ENCODE measurements at places on chromosomes 13 and 19. TPM values are rescaled to one million over a fixed set of nuclear protein-coding genes. Genes with fewer than 3 reads are reported as not detected.

MAST1 gene
- 2.6 TPM for total RNA-seq

OR7C2 gene
- not detected for total RNA-seq

SULT2B1 gene
- not detected for total RNA-seq

C19orf73 gene
- total RNA-seq, result 2.0 TPM

ZNF526 gene
- total RNA-seq, result 25.4 TPM

EID2 gene
- 17.5 TPM for total RNA-seq

UBE2M gene
- 123 TPM for total RNA-seq

ZNF296 gene
- total RNA-seq, result 5.3 TPM

GRCh38 chr19:39318071-39318470 is 2.6 kb downstream of the LRFN1 start:
- peaks cover 45% of the 10 kb centered on the region for H3K27me3 ChIP-seq
- peaks cover 18% of the 10 kb centered on the region for H3K4me1 ChIP-seq
- H3K36me3 ChIP-seq, result peaks cover 29% of the 10 kb centered on the region
- H3K27ac ChIP-seq, result no peak overlapping the region
- H3K4me3 ChIP-seq, result no peak overlapping the region
- no peak for DNase-seq

DNA sequence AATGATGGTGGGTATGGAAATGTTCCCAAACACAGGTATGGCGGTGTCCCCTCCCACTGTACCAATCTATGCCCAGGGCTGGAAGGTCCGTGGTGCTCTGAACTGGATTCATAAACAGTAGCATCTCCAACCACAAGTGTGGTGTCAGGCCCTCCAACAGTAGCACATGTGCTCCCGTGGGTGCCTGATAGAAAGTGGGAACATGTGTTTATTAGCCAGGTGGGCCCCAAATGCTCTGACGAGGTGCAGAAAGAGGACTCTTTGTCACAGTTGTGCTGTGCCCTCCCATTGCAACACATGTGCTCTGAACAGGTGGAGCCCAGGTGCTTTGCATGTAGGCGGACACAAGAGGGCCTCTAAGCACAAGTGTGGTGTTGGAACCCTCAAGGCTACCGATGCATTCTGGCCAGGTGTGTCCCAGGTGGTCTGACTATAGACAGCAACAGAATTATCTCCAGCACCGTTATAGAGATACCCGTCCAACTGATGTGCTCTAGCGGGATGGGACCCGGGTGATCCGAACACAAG is 75.4 kb upstream of the ZNF30 start:
- peak; percentile 40 for DNase-seq
- no peaks in the 10 kb centered on the region for H3K36me3 ChIP-seq
- H3K4me1 ChIP-seq, result no peaks in the 10 kb centered on the region

DNA sequence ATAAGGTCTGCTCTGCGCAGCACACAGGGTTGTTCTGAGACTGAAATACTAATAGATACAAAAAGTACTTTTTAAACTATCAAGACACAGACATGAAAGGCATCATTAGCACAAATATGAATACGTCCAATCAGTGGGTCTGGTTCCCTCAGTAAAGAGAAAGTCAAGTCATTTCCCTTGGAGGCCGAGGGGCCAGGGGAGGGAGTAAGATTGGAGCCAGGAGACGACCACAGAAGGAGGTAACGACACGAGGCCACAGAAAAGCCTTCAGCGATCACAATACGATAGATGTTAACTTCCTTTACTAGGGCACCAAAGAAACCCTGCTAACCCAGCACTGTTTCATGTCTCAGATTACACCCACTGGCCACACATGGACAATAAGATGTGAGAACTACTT is 5.3 kb downstream of the CARS2 start:
- DNase-seq, result no peak
- H3K27ac ChIP-seq, result no peak overlapping the region
- H3K27me3 ChIP-seq, result no peaks in the 10 kb centered on the region
- H3K4me1 ChIP-seq, result no peaks in the 10 kb centered on the region
- H3K36me3 ChIP-seq, result no peaks in the 10 kb centered on the region

GRCh38 chr13:100231176-100231575 is 142.3 kb downstream of the PCCA start:
- no peaks in the 10 kb centered on the region for H3K27me3 ChIP-seq
- no peak for DNase-seq
- no peak overlapping the region for H3K27ac ChIP-seq
- no peaks in the 10 kb centered on the region for H3K36me3 ChIP-seq
- H3K4me3 ChIP-seq, result no peak overlapping the region

GRCh38 chr19:51027126-51027806 is 850 bp upstream of the KLK11 start:
- peaks cover 23% of the 10 kb centered on the region for H3K4me1 ChIP-seq
- peaks cover 16% of the 10 kb centered on the region for H3K27me3 ChIP-seq
- peak overlapping the region; percentile 34 for H3K27ac ChIP-seq
- peak overlapping the region; percentile 44 for H3K4me3 ChIP-seq
- peaks cover 13% of the 10 kb centered on the region for H3K36me3 ChIP-seq

DNA sequence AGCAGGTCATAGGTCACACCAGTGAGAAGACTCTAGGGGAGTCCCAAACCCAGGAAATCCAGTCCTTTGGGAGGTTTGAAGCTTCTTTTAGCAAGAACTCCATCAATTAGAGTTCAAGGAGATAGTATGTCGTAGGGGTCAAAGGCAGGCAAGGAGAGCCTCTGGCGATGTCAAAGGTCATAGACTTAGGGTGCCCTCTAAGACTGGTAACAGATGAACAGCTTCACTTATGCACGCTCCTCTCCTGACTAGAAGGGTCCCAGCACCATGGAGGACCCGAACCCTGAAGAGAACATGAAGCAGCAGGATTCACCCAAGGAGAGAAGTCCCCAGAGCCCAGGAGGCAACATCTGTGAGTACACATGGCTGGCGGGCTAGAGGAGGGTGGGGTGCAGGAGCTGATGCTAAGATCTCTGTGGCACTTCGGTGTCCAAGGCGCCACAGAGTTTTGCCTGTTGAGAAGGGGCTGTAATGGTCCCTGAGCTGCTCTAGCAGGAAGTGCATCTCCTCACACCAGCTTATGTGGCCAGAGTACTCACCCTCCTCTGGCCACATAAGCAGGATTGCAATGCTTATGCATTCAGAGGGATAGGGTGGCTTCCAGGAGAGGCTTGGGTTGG is 557 bp downstream of the ZNF576 start:
- H3K36me3 ChIP-seq, result peaks cover 58% of the 10 kb centered on the region
- H3K27me3 ChIP-seq, result no peaks in the 10 kb centered on the region
- H3K4me3 ChIP-seq, result peak overlapping the region; percentile 99
- H3K27ac ChIP-seq, result peak overlapping the region; percentile 98

GRCh38 chr19:30161770-30162169 is 210.4 kb upstream of the ZNF536 start:
- H3K4me3 ChIP-seq, result no peak overlapping the region
- no peak for DNase-seq
- no peak overlapping the region for H3K27ac ChIP-seq
- no peaks in the 10 kb centered on the region for H3K36me3 ChIP-seq
- H3K27me3 ChIP-seq, result peaks cover 43% of the 10 kb centered on the region
- H3K4me1 ChIP-seq, result no peaks in the 10 kb centered on the region

GRCh38 chr13:100361504-100361903 is 227.1 kb downstream of the GGACT start:
- no peak overlapping the region for H3K27ac ChIP-seq
- H3K36me3 ChIP-seq, result no peaks in the 10 kb centered on the region
- H3K4me1 ChIP-seq, result peaks cover 8% of the 10 kb centered on the region
- no peak for DNase-seq

DNA sequence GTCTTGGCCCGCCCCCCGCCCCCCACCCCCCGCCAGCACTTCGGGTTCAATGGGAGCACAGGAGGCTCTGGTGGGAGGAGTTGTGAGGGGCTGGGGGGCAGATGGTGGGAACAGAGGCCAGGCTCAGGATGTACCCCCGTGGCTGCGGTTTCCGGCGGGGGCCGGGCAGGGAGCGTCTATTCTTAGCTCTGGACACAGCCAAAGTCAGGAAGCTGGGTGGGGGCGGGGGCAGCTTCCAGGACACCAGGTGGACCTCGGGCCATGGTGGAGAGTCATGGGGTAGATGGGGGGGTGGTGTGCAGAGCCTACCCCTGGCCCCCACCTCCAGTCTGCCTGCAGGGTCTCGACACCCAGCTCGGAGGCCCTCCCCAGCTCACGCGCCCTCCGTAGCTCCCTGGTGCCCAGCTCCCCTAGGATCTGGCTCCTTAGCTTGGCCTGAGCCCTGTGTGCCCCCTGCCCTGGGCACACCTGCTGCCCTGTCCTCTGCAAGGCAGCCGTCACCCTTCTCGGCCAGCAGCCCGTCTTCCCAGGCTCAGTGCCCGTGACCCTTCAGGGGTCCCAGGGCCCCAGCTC is 2.2 kb upstream of the TBXA2R start:
- no peak for DNase-seq
- H3K27ac ChIP-seq, result no peak overlapping the region
- peaks cover 23% of the 10 kb centered on the region for H3K36me3 ChIP-seq
- H3K4me1 ChIP-seq, result peaks cover 11% of the 10 kb centered on the region

GRCh38 chr19:39253374-39254149 is 4.9 kb upstream of the IFNL4 start:
- no peak overlapping the region for H3K4me3 ChIP-seq
- peaks cover 4% of the 10 kb centered on the region for H3K36me3 ChIP-seq
- peaks cover 9% of the 10 kb centered on the region for H3K4me1 ChIP-seq
- no peak overlapping the region for H3K27ac ChIP-seq
- DNase-seq, result no peak

- H3K4me1 ChIP-seq, result no peaks in the 10 kb centered on the region
- H3K27ac ChIP-seq, result no peak overlapping the region
- no peak for DNase-seq
- no peak overlapping the region for H3K4me3 ChIP-seq
Measured at GRCh38 chr19:49774969-49775368, 8.2 kb downstream of the AP2A1 start.

- H3K36me3 ChIP-seq, result no peaks in the 10 kb centered on the region
- no peaks in the 10 kb centered on the region for H3K4me1 ChIP-seq
- no peaks in the 10 kb centered on the region for H3K27me3 ChIP-seq
Measured at GRCh38 chr13:62919491-62919890, 1503.8 kb upstream of the PCDH20 start.

DNA sequence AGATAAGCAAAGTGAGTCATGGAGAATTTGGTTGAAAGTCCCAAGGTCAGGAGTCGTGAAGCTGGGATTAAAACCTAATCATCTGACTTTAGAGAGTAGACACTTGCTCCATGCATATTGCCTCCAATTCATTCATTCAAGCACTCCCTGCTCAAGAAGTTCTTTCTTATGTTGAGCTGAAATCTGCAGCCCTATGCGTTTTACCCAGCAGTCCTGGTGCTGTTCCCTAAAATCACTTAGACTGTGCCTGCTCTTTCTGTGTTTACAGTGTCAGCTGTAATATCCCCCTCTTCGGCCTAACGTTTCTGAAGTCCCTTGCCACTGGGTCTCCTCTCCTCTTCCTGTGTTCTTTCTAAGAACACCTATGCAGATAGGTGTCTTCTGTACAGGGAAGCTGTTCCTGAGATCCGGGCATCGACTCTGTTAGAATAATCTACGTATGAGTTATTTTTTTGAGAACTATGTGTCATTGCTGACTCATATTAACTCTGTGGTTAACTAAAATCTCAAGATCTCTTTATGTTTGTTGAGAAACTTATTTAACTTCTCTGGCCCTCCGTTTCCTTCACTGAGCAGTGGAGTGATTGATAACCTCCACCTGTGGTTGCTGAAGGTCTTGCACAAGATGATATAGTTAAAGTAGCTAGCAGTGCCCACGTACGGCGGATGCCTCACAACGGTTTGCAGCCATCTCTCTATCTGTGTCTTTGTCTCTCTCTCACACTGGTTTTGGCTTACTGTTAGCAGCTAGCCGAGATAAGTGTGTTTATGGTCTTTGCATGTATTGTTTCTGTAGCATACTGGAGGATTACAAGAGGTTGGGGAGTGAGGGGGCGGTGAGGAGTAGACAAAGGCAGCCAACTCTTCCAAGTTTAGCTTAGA is 4.7 kb downstream of the ALOX5AP start:
- peak overlapping the region; percentile 8 for H3K27ac ChIP-seq
- no peaks in the 10 kb centered on the region for H3K27me3 ChIP-seq
- no peaks in the 10 kb centered on the region for H3K36me3 ChIP-seq
- peaks cover 38% of the 10 kb centered on the region for H3K4me1 ChIP-seq

DNA sequence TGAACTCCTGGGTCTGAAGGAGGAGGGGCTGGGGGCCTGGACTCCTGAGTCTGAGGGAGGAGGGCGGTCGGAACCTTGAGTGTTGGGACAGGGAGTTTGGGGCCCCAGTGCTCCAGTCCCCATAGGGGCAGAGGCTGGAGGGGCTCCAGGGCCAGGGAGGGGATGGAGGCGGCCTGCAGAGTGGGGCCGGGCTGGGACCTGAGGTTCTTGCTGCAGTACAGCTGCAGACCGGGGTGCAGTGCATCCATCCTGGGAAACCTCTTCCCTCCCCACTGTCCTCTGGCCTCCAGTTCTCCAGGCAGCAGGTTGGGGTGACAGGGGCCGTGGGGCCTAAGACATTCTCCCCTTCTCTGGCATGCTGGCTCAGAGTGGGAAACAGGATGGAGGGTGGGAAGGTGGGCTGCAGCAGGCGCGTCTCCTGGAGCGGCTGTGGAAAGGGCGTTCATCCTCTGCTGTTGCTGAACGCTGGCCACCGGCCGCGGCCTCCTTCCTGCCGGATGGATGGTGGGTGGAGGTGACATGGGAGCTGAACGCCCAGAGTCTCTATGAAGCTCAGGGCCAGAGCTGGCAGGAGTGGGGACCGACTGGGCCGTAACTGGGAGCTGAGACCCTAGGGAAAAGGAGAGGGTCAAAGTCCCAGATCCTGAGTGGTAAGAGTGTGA is 1.6 kb downstream of the BRSK1 start:
- H3K27ac ChIP-seq, result no peak overlapping the region
- peaks cover 14% of the 10 kb centered on the region for H3K4me1 ChIP-seq
- peaks cover 18% of the 10 kb centered on the region for H3K36me3 ChIP-seq
- H3K27me3 ChIP-seq, result peaks cover 55% of the 10 kb centered on the region

DNA sequence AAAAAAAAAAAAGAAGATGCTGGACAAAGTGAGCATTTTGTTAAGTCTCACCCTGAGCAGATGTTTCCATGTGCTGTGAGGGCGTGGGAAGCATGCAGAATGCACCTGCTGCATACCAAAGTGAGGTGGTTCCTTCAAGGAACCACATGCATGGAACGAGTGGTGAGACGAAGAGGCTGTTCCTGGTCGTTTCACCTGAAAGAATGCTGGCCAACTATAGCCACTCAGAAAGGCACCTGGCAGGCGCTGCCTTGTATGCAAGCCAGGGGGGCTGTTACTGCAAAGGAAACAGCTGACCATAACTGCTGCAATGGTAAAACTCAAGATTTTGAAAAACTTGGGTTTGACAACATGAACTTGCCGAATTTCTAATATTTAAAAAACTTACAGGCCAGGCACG is 14.7 kb downstream of the MIER2 start:
- no peaks in the 10 kb centered on the region for H3K27me3 ChIP-seq
- DNase-seq, result no peak
- H3K4me3 ChIP-seq, result no peak overlapping the region
- no peak overlapping the region for H3K27ac ChIP-seq

DNA sequence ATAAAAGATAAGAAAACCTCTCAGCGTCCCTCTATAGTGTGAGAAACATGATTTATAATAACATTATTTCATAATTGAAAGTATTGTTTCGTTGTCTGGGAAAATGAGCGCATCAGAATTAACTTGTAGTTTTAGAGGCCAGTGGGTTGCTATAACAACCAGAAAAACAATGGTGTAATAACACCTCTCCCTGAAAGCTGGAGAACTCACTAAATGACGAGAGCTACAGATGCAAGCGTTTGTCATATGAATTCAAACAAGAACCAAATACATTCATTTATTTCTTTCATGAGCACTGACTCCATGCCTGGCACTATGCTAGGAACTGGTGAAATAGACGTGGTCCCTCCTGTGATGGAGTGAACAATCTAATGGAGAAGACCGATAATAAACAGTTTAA is 16.3 kb downstream of the KBTBD7 start:
- no peaks in the 10 kb centered on the region for H3K4me1 ChIP-seq
- no peaks in the 10 kb centered on the region for H3K27me3 ChIP-seq
- no peaks in the 10 kb centered on the region for H3K36me3 ChIP-seq
- H3K4me3 ChIP-seq, result no peak overlapping the region
- H3K27ac ChIP-seq, result peak overlapping the region; percentile 27
- DNase-seq, result no peak

Measured in Calu3 (cell line).